ENCODE measurements at places on chromosomes 3 and 15.

DNA sequence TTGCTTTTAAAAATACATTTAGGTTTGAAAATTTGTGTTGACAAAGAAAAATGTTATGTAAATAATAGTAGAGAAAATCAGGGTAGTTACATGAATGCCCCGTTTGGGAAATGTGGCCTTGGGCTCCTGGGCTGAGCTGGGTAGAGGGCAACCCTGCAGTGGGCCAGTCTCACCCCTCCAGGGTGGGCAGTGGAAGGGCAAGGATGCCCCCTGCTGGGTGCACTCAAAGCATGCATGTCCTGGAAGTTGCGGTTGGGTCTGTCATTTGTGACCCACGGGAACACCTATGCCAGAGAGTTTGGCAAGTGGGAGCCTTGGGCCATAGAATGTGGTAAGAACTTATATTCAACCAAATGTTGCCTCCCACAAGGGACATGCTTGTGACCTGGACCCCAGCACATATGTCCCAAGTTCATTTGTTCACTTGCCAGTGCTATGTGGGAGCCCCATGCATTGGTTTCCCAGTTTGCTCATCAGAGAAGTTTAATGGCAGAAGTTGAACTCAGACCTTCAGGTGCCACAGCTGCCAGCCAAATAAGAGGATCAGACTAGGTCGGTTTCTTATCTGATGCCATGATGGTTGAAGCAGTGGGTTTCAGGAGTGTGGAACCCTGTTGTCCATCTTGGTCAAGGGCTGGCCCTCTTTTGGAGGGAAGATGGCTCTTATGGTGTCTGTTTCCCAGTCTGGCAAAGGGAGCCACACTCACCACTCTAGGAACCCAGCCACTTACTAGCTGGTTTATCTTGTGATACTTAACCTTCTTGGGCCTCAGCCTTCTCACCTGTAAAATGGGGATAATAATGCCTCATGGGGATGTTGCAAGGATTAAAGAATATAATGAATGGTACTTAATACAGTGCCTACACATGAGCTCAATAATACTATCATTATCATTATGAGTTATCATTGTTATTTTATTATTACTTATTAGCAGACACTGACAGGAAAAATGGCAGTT is 2.5 kb upstream of the PLCB2 start:
- peak; percentile 73 for DNase-seq

DNA sequence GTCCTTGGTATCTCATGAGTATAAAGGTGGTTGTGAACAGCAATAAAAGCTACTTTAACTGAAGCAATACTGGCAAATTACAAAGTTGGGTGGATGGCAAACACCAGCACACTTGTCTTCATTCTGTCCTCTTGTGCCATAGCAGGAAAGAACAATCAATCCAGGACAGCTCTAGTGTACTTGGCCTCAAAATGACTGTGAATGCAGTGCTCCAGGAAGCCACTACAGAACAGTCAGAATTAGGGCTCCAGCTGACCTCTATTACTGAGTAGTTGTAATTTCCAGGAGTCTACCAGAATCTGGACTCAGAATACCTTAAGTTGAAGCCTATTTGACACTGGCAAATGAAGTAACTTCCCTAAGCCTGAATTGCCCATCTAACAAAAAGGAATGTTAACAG is 339.0 kb upstream of the WNT5A start:
- DNase-seq: no peak

- DNase-seq: no peak
Measured at GRCh38 chr3:42180901-42181300, 85.1 kb downstream of the CCK start.

GRCh38 chr3:35616346-35616745 is 23.0 kb upstream of the ARPP21 start:
- DNase-seq: no peak

DNA sequence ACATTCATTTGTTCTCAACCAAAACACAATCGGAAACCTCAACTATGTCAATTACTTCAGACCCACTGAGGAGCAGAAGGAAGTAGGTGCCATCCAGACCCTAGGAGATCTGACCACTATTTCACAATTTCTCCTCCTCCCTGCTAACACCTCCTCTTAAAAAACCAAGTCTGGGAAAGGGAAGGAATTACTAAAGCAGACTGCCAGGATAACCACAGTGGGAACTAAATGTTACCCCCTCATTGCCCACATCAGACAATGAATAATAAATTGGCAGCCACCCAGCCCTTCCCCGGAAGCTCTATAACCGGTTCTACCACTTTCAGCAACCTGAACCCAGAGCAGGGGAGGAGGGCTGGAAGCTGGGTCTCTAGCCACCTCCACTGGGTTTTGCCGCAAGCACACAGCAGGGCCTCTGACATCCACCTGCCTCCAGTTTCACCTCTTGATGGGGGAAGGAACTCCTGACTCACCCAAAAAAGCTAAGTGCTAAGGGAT is 17.6 kb downstream of the C15orf62 start:
- peak; percentile 44 for DNase-seq

GRCh38 chr3:148309390-148310035 is 388.2 kb upstream of the AGTR1 start:
- peak; percentile 53 for DNase-seq

- no peak for DNase-seq
Measured at GRCh38 chr3:73448761-73449301, 175.9 kb downstream of the PDZRN3 start.

- peak; percentile 44 for DNase-seq
Measured at GRCh38 chr3:15812183-15812582, 14.4 kb upstream of the ANKRD28 start.

DNA sequence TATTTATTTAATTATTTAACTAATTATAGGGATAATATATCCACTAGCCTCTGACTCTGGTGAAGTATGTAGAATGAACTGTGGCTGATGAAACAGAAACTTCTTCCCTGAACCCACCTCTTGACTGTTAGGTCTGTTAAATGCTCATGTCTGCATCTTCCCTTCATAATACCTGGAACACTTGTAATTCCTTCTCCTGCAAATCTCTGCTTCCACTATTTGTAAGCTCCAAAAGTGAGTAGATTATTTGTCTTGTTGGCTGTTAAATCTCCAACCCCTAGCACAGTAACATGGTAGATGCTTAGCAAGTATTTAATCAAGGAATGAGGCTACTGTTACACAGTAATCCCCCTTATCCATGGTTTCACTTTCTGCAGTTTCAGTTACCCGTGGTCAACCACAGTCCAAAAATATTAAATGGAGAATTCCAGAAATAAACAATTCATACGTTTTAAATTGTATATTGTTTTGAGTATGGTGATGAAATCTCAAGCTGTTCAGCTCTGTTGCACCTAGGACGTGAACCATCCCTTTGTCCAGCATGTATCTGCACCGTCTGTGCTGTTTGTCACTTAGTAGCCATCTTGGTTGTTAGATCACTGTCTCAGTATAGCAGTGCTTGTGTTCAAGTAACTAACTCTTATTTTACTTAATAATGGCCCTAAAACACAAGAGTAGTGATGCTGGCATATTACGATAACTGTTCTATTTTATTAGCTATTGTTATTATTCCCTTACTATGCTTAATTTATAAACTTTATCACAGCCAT is 5.7 kb downstream of the TTBK2 start:
- no peak for DNase-seq

All from activated CD4-positive, alpha-beta T cell treated with anti-CD3 and anti-CD28 coated beads, Interleukin-2, Interleukin-6, amounts not matched to agents 100 ng/mL and 50 ng/mL, durations not matched to agents 16 hours and 8 hours (primary cell).